ENCODE measurements at places on chromosomes 5 and 9.

DNA sequence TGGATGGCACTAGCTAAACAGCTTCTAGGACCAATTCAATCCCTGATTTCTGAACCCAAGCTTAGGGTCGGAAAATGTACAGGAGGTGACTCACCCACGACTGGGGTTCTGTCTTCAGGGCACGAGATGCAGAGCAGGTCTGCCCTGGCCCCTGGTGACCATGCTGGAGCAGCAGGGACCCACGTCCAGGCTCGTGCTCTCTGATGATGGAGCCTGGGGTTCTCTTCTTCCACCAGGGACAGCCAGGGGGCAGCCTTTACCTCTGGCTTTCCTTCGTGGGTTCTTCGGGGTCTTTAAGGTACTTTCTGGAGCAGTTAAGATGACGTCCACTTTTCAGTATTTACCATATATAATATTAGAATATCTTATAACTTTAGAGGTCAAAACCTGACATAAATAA, 2.1 kb downstream of the CFAP77 start:
- DNase-seq: no peak

GRCh38 chr5:72194846-72195245, 87.6 kb downstream of the MAP1B start:
- no peak for DNase-seq

GRCh38 chr5:8683496-8683895, 814.5 kb downstream of the MTRR start:
- peak; percentile 34 for DNase-seq

GRCh38 chr9:8890695-8891094, 1091.1 kb upstream of the DMAC1 start:
- no peak for DNase-seq

DNA sequence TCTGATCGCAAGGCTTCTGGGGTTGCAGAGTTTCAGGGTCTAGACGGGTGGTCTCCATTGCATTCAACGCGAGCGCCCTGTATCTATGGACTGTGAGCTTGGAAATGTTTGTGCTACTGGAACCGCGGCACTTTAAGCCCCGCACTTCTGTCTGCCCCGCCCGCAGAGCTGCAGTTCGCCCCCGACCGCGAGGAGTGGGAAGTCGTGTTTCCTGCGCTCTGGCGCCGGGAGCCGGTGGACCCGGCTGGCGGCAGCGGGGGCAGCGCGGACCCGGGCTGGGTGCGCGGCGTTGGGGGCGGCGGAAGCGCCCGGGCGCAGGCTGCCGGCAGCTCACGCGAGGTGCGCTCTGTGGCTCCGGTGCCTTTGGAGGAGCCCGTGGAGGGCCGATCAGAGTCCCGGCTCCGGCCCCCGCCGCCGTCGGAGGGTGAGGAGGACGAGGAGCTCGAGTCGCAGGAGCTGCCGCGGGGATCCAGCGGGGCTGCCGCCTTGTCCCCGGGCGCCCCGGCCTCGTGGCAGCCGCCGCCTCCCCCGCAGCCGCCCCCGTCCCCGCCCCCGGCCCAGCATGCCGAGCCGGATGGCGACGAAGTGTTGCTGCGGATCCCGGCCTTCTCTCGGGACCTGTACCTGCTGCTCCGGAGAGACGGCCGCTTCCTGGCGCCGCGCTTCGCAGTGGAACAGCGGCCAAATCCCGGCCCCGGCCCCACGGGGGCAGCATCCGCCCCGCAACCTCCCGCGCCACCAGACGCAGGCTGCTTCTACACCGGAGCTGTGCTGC, 1.0 kb downstream of the ADAMTS19 start:
- no peak for DNase-seq

GRCh38 chr5:115458416-115458815, 86.2 kb downstream of the FEM1C start:
- no peak for DNase-seq

DNA sequence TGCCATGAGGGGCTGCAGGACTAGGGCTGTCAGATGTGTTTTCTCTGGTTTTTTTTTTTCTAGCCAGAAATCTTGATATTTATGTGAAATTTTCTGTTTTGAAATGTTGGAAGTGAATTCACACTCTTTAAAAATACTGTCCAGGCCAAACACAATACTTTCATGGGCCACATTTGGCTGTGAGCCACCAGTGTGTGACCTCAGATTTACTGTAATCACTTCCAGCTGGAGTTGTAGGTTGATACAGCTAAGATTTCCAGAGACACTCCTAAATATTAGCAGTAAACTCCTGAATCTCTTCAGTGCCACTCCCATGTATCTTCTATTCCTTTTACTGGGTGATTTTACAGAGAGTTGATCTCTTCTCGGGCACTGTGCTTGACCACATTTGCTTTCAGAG, 92.2 kb upstream of the CKMT2 start:
- DNase-seq: no peak

DNA sequence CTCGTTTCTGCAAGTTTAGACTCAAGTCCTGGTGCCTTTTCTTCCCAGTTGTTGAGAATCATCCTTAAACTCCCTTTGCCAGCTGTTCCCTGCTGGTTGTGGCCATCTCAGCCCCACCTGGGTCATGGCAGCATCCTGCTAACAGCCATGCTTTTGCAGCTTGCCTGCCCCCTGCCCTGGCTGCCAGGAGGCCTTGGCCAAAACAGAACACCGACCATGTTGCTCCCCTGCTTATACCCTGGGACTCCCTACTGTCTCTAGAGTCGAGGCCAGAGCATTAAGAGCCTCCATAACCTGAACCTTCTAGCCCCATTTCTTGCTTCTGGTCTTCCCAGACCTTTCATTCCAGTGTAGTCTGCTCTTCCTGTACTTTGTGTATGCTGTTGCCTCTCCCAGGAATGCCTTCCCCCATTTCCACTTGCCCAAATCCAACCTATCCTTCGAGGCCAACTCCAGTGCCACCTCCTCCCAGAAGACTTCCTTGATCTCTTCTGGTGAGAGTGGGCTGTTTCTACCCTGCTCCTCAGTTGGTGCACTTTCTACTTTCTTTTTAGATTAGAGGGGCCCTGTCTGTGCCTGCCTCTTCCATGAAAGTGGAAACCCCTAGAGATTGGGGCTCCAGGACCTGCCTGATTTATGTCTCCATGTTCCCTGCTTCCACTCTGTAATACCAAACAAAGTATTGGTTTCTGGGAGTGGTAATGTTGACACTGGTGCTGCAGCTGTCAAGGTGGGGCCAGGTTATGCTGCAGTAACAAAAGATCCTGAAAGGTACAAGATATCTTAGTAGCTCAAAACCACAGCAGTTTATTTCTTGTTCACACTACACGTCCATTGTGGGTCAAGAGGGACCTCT, 88.2 kb downstream of the AMBP start:
- no peak for DNase-seq

- DNase-seq: no peak
These were observed 197.7 kb upstream of the OTULINL start for GRCh38 chr5:14383923-14384322.

DNA sequence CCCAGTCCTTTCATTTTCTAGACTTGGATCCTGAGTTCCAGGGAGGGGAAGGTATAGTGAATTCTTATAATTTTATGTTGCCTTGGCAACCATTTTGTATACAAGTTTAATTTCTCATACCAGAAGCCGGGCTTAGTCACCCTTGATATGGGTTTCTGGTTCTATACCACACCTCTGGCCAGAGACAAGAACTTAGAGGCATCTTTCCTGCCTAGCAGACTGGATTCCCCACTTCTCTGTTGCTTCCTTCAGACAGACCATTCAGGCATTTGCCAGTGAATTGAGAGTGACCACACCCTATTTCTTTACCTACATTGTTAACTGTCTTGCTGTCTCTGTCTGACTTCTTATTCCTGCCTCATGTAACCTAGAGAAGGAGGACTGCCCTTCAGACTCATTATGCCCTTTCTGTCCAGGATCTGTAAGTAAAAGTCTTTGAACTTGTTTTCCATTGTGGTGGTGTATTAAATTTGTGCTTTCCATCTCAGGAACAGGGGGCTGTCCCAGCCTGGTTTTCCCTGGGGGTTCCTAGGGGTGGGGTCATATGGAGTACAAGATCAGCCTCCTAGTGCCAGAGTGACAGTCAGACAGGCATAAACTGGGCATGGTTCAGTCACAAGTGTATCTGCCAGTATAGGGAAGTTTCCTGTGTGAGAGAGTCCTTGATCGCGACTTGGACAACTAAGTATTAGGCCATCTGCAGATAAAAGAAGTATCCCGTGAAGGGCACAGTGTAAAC, 27.4 kb downstream of the TNFSF8 start:
- DNase-seq: no peak

DNA sequence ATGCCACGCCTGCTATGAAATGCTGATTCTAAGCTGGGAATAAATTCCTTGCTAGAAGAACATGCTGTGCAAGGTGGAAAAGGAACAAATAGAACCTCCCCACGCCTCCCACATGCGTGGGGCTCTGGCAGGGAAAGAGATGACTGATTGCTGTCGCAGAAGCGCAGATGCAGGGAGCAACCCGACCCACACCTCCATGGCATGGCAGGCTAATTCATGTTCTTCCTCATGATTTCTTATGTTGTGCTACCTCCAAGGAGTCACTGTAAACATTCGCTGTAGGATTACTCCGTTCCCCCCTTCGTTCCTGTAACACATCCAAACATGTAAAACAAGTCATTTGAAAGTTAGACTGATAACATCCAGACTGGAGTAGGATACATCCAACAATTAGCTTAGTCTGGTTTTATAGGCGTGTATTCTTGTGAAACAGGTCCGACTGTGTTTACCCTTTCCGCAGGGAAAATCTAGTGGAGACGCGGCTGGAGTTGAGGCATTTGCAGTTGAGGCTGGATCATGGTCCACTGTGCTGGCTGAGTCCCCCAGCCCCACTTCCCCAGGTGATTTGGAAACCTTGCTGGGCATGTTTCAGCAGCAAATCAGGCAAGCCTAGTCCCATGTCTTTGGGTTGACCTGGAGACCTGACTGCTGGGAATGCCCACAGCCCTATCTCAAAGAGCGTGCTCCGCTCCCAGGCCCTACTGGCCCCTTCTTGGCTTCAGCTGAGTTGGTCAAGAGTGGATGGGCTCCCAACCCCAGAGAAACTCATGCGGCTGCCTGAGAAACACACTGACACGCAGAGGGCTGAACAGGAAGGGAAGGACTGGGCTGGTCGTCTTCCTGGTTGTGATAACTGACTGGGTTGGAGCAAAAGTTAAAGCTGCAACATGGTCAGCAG, 24.8 kb upstream of the ANKRD33B start:
- no peak for DNase-seq

DNA sequence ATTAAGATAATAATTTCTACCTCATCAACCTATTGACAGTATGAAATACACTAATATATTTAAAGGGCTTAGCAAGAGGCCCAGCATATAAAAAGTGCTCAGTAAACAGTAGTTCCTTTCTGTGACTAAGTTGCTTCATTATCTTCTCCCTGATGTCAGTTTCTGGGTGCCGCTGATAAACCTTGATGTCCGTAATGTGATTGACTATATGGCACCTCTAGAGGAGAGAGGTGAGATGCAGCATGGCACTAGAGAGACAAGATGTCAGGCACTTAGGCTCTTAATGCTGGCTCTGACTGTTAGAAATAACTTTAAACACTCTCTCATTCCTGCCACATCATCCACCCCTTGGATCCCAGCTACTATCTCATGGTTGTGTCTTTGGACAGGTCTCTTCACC, 455.9 kb upstream of the KLF4 start:
- no peak for DNase-seq

GRCh38 chr9:95373069-95373681, 55.7 kb upstream of the FANCC start:
- DNase-seq: peak; percentile 55

DNA sequence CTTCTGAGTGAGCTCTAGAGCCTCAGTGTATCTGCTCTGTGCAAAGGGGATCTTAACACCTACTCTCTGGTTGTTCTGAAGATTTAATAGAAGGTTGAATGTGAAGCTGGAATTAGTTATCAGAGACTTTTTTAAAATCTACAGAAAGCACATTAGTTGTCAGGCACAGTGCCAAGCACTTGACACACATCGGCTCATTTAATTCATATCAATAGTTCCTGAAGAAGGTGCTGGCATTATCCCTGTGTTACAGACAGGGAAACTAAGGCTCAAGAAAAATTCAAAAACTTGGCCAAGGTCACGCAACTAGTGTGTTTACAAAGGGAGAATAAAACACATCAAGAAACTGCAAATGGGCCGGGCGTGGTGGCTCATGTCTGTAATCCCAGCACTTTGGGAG, 80.2 kb downstream of the FGF18 start:
- no peak for DNase-seq

Measured in NCI-H1092 (cell line).